ENCODE measurements at places on chromosomes 6 and 20.

GRCh38 chr6:72769459-72770125 lies 147.7 kb downstream of the KCNQ5 start:
- DNase-seq: no peak
- no peaks in the 10 kb centered on the region for H3K36me3 ChIP-seq
- no peaks in the 10 kb centered on the region for H3K4me1 ChIP-seq

GRCh38 chr20:37533154-37533715 lies 5.6 kb upstream of the BLCAP start:
- no peaks in the 10 kb centered on the region for H3K36me3 ChIP-seq
- DNase-seq: no peak
- H3K4me1 ChIP-seq: peaks cover 16% of the 10 kb centered on the region
- no peak overlapping the region for H3K4me3 ChIP-seq

DNA sequence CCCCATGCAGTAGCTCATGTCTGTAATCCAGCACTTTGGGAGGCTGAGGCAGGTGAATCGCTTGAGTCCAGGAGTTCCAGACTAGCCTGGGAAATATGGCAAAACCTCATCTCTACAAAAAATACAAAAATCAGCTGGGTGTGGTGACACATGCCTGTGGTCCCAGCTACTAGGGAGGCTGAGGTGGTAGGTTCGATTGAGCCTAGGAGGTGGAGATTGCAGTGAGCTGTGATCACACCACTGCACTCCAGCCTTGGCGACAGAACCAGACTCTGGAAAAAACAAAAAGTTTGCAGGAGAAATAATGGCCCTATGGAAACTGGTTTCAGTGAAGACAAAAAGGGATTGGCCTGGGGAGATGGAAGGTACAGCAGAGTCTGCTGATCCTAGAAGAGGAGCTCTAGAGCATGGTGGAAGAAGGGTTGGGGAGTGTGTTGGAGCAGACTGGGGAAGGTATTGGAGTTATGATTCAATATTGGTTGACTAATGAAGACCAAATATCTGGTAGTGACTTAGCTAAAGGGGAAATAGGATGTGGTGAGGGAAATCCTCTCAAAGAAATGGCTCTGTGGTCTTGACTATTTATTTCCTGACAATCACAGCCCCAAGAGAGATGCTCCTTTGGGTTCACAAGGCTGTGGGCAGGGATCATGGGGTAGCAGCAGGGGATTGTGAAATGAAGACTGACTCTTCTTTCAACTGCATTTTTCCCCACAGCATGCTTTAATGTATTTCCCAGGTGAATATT lies 281.9 kb downstream of the UTRN start:
- H3K36me3 ChIP-seq: no peaks in the 10 kb centered on the region
- H3K4me1 ChIP-seq: no peaks in the 10 kb centered on the region

DNA sequence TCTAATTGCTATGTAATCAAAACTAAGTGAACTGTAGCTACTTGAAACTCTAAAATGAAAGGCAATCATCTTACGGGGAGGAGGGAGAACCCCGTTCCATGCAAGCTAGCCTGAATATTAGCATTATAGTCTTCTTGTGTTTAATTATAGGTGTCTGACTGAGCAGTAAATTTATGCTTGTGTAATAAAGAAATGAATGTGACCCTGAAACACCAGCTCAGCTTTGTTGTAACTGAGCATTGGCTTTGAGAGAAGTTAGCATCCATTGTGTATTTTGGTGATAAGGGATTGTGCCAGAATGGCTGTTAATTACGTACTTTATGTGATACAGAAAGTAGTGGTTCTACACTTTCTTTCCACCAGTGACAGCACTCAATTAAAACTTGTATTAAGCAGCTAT lies 86.9 kb downstream of the QKI start:
- no peak for DNase-seq
- H3K27me3 ChIP-seq: no peaks in the 10 kb centered on the region
- H3K4me3 ChIP-seq: no peak overlapping the region
- H3K27ac ChIP-seq: no peak overlapping the region
- peaks cover 25% of the 10 kb centered on the region for H3K36me3 ChIP-seq
